Kidney epithelial cell (primary cell): ENCODE measurements at places on chromosomes 5 and 9. TPM values are rescaled to one million over a fixed set of nuclear protein-coding genes. Genes with fewer than 3 reads are reported as not detected.

- DNase-seq: no peak
These were observed 32.5 kb upstream of the RAB14 start for GRCh38 chr9:121233906-121234831.

GRCh38 chr5:73617510-73618279 is 8.3 kb upstream of the ARHGEF28 start:
- no peak for DNase-seq

- DNase-seq: no peak
These were observed 1.7 kb downstream of the ALG2 start for GRCh38 chr9:99220011-99220410.

DNA sequence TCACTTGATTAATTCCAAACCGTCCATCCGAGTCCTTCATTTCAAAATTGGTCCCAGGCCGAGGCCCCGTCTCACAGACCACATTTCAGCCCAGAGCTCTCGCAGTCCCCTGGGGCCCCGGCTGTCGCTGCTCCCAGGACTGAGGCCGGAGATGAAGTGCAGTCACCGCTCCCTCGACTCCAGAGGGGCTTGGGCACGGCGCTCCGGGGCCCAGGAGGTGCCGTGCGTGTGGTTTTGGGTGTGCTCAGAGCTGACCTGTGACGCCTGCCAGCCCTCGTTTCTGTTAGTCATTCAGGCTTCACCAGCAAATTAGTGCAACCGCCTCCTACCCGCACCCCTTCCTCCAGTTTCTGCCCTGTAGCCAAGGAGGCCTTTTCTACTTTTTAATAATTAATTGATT is 48.7 kb upstream of the PHYKPL start:
- DNase-seq: no peak

DNA sequence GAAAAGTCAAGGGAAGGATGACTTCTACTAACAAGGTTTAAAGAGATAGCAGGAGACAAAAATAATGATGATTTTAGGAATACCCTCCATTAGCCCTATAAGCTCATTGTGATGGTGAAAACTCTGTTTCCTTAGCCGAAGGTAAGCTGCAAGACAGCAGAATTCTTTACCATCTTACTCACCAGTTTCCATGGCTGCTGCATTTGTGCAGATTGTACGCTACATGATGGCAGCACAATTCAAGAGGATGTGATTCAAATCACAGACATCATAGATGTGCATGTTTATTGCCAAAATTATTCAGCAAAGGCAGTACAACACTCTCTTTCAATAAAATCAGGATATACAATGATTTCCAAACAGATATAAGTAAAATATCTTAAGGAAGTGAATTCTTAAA is 175.6 kb downstream of the SPATA31D1 start:
- no peak for DNase-seq

DNA sequence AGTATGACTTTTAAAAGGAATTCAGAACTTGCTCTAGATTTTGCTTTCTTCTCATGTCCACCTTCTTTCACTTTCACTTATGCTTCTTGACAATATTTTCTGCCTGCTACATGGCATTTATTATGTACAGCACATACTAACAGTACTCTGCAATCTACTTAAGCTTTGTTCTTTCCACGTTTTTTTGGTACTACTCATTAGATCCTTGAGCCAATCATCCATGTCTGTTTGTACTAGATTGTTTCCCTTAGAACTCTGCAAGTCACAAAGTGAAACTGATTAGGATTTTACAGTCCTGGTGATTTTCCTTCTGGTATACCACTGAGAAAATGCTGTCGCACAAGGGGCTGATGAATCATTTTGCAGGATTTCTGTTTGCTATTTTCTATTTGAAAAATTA is 78.3 kb downstream of the PARP8 start:
- peak; percentile 43 for DNase-seq

DNA sequence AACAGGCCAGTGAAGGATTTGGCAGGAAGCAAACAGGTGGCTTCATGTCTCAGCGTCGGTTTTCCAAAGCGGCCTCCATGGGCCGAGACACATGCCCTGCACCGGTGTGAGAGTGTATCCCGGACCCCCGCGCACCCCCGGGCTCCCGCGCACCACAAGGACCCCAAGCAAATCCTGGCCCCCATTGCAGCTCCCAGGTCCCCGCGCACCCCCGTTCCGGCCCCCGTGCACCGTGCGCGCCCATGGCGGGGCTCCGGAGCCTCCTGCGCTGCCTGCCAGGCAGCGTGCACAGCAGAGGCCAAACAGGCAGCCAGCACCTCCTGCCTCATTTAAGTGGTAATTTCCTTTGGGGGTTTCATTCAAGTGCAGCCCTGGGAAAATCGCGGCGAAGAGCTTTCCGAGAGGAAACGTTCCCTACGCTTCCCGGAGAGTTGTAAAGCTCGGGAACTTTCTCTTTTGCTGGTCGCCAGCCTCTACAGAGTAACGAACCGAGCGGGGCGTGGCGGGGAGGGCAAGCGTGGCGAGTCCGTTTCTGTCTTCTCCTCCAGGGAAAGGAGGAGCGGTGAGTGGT is 145.5 kb upstream of the SLC24A2 start:
- no peak for DNase-seq

DNA sequence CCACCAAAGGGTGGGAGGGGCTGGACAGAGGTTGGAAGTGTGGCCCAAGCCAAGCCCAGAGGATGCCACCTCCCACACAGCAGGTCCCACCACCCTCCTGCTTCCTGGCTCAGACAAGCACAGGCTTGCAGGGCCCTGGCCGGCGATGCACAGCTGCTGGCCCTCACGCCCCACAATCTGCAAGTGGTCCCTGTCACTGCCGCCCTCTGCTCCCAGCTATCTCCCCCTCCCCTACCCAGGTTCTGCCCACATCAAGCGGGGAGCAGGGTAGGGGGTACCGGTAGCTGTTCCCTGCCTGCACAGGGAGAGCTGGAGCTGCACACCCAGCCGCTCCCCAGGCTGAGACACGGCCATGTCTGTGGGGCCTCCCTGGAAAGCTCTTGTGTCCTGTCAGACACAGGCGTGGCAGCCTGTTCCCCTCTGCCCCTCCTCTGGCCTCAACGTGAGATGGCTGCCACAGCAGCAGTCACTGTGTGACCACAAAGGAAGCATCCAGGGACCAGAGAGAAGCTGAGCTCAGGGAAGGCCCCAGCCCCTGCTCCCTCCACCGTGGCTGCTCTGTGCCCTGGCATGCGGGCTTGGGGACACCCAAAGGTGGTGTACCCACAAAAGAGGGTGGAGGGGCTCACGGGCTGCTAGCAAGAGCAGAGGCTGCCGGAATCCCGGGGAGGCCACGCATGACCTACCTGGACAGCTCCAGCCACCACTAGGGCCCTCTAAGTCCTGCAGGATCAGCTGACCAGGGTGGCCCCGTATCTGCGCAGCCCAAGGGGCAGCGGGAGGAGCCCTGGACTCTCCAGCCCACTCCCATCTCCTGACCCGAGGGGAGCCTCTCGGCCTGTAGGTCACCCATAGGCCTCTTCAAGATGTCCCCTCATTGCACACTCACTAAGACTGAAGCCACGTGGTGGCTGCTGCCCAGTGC is 10.9 kb upstream of the ZDHHC11 start:
- DNase-seq: no peak

DNA sequence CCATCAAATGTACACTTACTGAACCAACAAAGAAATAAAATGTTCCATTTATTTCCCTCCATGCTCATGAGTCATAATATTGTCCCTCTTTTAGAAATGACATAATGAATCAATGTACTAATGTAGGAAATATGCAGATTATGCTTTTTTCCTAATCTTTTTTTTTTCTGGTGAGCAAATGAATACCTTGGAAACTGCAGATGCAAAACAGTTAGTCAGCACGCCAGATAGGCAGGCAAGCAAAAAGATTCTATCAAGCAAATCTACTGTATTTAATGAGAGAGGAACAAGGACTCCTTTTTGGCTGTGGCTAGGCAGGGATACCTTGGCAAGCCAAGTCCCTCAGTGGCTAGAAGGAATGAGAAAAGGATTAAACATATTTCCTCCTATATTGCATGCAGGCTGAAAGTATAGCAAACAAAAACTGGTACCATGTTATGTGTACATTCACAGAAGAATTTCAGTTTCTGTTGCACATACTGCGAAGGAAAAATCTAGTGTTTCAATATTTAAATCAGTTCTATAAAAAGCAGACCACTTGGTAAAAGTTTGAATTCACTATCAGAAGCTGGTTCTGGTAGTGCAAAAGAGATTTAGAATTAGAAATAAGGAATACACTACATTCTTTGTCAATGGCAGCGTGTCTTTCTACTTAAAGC is 605.4 kb downstream of the TLE1 start:
- DNase-seq: no peak

- DNase-seq: no peak
These were observed 156.2 kb upstream of the NR3C1 start for GRCh38 chr5:143559586-143560109.

- no peak for DNase-seq
These were observed 349.6 kb downstream of the PDE4D start for GRCh38 chr5:59543821-59544442.

DNA sequence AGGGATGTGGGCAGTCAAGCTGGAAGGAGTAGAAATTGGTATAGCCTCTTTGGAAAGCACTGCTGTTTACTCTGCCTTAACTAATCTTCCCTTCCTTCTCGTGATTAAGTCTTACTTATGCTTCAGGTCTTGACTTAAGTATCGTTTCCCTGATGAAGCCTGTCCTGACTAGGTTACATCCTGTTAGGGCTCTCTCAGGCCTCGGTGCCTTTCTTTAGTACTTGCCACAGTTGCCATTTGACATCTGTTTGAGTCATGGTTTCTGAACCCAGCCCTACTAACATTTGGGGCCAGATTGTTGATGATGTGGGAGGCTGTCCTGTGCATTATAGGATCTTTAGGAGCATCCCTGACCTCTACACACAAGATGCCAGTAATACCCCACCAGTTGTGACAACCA is 94.4 kb downstream of the GAPVD1 start:
- DNase-seq: no peak

- no peak for DNase-seq
These were observed 208.4 kb downstream of the MEF2C start for GRCh38 chr5:88674356-88675167.

DNA sequence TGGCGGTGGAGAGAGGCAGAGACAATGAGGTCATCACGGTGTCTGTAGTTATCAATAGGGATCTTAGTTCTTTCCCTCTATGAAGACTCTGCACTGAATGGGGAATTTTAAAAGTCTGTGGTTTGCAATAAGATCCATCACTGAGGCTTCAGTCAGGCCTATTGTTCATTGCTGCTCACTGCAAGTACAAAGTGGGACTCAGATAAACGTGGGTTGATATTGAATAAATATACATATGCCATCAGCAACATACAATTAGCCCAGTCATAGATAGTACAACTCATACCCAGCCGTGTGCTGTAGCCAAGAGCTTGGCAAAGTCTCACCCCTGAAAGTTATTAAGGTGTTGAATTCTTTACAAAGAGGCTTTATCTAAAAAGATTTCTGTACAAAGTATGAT is 88.4 kb downstream of the ENC1 start:
- DNase-seq: no peak

DNA sequence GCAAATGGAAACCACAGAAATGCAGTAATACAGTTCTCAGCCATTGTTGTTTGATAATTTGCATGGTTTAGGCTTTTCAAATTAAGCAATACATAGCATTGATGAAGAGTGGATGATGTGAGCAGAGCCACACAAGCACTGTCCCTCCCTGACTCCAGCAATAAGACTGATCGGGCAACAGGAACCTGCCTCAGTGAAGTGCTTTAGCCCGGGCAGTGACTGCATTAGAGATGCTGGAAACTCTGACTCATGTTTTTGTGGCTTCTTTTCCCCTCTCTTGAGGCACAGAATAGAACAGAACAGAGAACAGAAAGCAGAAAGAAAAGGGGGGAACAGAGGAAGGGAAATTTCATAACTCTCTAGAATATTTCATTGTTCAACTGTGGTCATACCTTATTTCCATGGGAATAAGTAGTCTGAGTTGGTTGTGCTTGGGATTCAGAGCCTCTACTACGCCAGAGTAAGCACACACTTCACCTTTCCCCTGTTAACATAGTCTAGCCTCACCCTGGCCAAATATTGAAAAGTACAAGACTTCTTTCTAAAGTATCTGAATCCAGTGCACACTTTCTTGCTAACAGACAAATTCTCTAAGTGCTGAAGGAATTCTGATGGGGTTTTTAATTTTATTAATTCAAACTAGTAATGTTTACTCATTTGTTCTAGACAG is 164.8 kb upstream of the VCAN start:
- DNase-seq: peak; percentile 56

- DNase-seq: no peak
These were observed 172.3 kb upstream of the IER5L start for GRCh38 chr9:129350143-129350935.

Gene GMCL2
- not detected in 2 replicates for total RNA-seq

- no peak for DNase-seq
These were observed 2.5 kb downstream of the CXXC5 start for GRCh38 chr5:139650689-139651042.
